CD4-positive, alpha-beta T cell treated with Interleukin-10 for 1 hour (primary cell): ENCODE measurements at places on chromosomes 11 and 22.

DNA sequence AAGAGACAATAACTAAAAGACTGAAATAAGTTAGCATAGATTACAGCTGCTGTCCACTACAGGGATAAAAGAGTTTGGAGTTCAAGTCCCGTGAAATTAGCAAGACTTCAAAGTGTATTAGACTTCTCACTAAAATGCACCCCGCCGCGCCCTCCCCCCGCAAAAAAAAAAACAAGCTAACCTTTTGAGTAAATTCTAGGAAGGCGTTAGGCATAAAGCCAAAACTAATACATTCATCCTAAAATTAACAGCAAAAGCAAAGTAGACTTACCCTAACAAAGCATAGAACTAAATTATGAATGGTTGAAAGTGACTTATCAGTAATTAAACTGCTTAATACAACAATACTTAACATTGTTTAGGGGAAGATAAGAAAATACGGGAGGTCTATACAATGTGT is 581.0 kb upstream of the CHORDC1 start:
- no peak for DNase-seq

- DNase-seq, result no peak
Measured at GRCh38 chr11:16863389-16863788, 124.9 kb downstream of the C11orf58 start.

GRCh38 chr11:46527591-46528130 is 66.2 kb downstream of the AMBRA1 start:
- DNase-seq, result no peak

GRCh38 chr11:16086229-16086819 is 270.0 kb downstream of the SOX6 start:
- no peak for DNase-seq

DNA sequence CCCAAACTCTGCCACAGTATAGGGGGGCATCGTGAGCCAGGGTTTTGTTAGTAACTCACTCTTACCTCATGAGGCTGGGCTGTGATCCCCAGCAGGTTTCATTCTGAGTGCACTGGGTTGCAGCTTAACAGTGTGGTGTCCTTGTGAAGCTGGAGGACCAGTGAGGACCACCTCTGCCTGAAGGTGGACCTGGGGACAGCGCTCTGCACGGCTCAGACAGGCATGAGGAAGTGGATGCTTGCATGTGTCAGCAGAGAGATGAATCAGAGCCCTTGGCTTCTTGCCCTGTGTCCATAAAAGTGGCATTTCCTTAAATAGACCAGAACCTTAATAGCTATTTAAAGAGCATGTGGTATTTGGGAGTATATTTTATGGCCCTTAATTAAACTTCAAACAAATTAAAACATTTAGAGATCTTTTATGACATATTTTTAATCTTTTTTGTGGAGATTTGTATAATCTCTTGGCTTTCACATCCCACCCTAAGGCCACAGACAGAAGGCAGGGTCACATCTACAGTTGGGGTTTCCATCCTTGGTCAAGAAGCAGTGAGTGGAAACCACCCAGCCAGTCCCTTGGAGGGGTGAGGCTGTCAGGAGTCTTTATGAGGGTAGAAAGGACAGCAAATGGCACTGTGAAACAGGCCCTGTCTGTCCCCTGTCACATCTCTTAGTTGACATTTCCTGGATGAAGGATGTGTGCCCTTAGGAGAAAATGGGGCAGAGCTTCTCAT is 24.8 kb upstream of the ADORA2A start:
- no peak for DNase-seq

DNA sequence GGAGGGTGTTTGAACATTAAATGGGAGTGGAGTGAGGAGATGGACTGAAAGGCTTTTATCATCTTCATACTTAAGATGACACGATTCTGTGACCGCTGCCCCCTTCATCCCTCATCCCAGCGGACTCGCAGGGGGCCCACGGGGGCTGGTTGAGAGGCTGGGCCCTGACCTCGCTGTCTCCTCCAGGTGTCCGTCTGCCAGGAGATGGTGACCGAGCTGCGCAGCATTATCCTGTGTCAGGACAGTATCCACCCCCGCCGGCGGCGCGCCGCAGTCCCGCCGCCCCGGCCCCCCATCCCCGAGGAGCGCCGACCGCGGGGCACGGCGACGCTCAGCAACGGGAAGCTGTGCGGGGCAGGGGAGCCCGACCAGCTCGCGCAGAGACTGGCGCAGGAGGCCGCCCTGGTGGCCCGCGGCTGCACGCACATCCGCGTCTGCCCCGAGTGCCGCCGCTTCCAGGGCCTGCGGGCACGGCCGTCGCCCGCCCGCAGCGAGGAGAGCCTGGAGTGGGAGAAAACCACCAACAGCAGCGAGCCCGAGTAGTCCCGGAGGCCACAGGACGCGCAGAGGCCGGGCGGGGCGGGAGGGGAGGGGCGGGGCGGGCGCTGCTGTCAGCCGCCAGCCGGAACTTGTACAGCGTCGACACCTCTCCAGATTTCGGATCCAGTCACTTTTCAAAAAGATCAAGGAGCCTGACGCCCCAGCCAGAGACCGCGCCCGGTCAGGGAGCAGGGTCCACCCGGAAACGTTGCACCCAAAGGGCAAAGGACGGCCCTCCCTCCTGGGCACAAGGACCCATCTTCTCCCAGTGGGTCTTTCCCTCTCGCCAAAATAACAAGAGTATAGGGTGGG is 38.0 kb upstream of the TBCEL start:
- peak; percentile 31 for DNase-seq

DNA sequence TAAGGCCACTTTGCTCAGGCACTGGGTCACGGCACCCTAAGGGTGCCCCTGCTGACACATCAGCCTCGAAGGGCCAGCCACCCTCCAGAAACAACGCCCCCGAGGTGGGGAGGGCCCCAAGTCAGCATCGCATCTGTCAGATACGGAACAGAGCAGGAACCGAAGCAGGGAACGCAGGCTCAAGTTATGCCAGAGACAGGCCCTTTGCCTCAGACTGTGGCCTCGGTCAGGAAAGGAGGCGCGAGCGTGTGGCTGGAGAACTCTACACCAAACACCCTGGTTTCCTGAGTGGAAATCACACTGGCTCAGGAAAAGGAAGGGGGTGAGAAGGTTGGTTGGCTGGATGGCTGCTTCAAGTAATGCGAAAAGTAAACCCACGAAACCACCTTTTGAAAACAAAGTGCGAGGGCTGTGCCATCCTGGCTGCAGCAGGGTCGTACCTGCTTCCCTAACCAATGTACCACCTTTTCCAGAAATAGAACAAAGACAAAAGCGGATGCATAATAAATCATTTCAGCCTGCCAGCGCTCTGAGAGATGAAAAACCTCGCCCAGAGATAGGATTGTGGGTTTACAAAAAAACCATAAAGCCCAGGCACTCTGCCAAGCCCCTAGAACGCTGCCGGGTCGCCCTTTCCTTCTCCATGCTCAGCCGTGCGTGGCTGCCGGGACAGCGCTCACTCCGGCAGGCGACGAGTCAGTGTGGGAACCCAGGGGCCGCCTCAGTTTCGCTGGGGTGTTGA is 38.6 kb downstream of the TRMU start:
- DNase-seq, result peak; percentile 37

DNA sequence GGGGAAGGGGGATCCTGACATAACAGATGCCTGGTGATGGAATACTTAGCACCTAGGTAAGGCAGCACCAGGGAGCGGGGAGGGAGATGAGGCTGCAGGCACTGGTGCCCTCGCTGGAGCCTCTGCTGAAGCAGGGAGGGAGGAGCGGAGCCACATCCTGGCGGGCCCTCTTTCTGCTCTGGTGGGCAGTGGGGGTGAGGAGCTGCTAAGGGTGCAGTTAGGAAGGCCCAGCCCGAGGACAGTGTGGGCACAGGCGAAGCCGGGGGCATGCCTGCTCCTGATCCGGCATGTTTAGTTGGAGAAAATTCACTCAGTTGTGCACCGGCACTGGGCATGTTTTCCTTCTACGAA is 83.9 kb downstream of the MED15 start:
- DNase-seq, result no peak

DNA sequence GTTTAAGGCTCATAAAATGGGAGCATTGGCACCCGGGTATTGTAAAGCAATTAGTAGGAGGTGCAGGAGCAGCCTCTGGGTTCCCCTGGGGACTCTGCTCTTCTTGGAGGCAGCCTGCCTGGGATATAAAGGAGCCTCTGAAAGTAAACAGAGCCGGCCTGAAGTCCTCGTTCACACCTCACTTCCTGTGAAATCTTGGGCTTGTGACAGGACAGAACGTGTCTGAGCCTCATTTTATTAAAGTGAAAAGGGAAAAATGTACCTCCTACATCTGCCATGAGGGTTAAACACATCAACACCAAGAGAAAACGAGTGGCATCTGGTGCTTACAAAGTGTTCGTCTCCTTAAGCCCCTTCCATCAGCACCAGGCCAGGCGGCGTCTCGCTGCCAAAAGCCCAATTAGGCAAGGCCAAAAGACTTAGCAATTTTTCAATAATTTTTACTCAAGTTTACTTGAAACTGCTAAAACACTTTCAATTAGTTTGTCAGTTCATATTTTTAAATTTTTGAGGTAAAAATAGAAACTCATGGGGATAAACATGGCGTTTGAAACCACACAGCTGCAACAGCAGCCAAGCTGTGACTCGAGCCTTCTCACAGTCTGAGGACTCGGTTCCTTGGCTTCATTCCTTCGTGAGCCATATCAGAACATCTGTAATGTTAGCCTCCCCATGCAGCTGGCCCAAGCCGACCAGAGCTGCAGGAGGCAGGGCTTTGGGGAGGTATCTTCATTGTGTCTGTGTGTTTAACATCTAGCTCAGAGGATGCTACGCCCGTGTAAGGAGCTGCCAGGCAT is 33.6 kb downstream of the MAP6 start:
- DNase-seq, result no peak

- DNase-seq, result no peak
Measured at GRCh38 chr22:45997777-45998637, 21.0 kb upstream of the WNT7B start.

DNA sequence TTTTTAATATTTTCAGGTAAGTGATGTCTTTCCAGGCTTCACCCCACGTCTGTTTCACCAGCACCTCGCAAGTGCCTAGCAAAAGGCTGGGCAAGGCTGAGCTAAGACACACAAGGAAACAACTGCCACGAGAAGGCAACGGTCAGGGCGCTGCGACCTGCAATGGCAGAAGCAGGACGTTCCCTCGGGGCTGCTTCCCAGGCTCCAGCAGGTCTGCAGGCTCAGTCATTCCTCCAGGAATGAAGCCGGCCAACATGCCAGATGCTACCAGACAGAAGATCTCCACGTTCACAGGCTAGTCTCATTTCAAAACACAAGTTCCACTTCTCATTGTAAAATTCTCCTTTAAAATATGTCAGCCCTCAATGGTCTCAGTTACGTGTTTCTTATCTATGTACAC is 45.5 kb downstream of the CELSR1 start:
- DNase-seq, result no peak

- no peak for DNase-seq
Measured at GRCh38 chr11:118876286-118876685, 7.4 kb upstream of the CXCR5 start.

- no peak for DNase-seq
Measured at GRCh38 chr11:67820081-67820480, 145.7 kb upstream of the ALDH3B2 start.

DNA sequence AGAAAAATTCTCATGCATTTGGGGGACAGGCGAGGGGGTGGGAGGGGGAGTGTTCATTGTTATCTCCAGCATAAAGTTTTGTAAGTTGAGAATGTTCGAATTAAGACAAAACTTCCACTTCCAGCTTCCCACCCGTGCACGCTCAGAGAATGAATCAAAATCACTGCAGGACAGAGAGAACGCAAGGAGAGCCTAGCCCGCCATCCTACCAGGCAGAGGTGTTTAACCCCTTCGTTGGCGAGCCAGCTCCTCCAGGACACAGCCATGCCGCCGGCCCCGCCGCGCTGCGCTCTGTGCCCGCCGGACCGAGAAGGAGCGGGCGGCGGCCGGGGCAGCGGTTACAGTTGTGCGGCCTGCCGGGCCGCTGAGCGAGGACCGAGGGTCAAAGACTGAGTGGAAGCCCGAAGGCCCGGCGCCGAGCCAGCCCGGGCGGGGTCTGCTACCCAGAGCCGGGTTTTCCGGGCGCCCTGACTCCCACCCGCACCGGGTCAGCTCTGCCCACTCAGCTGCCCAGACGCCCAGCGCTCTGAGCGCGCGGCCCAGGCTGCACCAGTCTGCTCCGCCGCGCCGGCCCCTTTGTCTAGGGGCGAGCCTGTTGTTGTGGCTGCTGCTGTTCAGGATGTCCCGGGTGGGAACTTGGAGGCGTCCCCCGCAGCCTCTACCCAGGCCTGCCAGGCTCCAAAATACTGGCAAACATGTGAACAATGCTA is at the start of gene NOX4:
TSS of gene NOX4 (minus strand) at position 395 of the 710 bp plus-strand sequence. CDS start at position 266, 129 bp downstream.
- no peak for DNase-seq

- DNase-seq, result no peak
Measured at GRCh38 chr11:73317373-73317772, 9.3 kb downstream of the ARHGEF17 start.

- no peak for DNase-seq
Measured at GRCh38 chr11:115612046-115612730, 108.0 kb upstream of the CADM1 start.

DNA sequence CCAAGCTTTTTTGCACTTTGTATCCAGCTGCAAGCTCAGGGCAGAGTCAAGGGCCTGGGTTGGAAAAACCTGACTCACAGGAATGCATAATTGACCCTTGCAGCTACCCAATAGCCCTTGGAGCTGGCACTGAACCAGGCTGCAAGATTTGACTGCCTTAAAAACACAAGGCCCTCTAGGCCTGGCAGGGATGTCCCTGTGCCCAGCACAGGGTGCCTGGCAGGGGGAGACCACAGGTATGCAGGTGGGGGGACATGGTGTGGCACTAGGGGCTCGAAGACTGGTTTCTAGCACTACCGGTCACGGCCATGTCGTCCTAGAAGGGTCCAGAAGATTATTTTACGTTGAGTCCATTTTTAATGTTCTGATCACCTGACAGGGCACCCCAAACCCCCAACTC is 30.2 kb downstream of the SBF1 start:
- DNase-seq, result no peak

DNA sequence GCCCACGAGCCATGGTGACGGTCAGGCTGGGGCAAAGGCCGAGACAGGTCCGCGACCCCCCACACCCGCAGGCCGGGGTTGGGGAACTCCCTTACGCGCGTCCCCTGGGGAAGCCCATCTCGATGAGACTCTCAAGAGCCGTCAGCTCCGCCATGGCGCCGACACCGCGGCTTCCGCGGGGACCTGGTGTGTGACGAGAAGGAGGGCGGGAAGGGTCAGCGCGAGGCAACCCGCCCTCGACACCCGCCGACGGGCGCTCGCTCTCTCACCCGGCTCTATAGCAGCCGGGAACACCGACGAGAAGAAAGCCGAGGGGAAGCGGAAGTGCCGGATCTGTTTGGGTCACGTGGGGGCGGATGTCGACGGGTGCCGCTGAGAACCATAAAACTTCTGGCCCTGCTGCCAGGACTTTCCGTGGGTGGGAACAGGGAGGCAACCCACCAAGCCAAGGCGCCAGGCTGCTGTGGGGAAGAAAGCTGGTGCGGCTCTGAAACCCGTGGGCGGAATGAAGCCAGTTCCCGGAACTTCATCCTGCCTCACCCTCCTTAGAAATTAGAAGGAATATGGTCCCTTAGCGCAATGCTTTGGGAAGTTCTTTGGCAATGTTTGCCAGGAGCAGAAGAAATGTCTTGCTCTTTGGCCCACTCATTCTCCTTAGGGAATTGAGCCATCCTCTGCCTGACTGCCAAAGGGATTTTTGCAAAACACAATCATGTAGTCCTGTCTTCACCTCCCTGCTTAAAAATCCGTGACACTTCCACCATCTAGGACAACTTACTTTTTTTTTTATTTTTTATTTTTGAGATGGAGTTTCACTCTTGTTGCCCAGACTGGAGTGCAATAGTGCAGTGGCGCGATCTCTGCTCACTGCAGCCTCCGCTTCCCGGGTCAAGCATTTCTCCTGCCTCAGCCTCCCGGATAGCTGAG is at the start of gene UBXN1:
TSS of gene UBXN1 (minus strand) at position 304 of the 927 bp plus-strand sequence. CDS start at position 154, 150 bp downstream.
- peak; percentile 89 for DNase-seq

GRCh38 chr11:22193348-22194051 is 615 bp downstream of the ANO5 start:
- DNase-seq, result no peak
